ENCODE measurements at places on chromosomes 16 and 17.

- DNase-seq: no peak
Observed at GRCh38 chr17:49592263-49592662, 16.6 kb downstream of the NXPH3 start.

DNA sequence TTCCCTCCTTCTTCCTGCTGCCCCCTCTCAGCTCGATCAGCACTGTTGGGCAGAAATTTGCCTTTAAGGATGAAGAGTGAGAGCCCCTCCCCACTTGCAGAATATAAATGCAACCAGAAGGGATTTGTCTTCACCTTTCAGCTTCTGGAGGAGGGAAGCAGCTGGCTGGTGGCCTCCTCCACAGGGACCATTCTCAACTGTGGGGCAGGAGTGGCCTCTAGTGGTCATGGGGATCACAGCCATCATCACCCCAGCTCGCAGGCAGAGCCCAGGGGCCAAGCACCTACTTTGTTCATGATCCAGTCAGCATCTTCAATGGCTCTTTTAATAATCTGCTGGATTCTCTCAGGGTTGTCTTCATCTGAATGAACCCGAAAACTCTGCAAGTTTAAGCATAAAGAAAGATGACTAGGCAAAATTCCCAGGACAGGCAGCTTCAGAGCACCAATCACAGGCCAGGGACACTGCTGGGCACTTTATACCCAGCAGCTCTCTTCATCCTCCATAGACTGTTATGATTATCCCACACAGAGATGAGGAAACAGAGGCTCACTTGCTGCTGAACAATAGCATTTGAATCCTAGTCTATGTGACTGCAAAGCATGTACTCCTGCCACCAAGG is 13.1 kb downstream of the LYRM9 start:
- peak; percentile 22 for DNase-seq

DNA sequence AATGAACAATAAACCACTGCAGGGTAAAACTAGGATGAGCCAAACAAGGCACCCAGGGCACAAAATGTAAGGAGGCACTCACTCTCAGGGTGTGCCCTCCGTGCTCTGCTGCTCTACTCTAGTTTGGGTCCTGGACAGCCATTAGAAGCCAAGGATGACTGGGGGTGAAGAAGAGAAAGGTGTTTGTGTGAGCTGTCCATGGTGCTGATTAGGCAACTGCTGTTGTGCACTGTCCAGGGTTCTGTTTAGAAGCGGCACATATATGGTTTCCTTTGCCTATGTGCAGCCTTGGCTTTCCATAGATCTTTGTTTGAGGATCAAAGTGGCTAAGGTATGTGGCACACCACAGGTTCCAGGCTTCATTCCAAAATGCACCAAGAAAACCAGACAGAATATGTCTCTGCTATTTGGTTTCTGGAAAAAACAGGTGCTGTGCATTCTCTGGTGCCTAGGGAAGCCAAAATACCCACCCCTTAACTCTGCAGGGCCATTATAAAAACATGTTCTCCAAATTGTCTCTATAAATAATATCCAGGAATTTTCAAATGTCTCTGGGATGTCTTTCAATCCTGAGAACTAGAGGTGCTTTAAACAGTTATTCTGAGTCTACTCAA is 123.5 kb downstream of the CBLN1 start:
- DNase-seq: no peak

DNA sequence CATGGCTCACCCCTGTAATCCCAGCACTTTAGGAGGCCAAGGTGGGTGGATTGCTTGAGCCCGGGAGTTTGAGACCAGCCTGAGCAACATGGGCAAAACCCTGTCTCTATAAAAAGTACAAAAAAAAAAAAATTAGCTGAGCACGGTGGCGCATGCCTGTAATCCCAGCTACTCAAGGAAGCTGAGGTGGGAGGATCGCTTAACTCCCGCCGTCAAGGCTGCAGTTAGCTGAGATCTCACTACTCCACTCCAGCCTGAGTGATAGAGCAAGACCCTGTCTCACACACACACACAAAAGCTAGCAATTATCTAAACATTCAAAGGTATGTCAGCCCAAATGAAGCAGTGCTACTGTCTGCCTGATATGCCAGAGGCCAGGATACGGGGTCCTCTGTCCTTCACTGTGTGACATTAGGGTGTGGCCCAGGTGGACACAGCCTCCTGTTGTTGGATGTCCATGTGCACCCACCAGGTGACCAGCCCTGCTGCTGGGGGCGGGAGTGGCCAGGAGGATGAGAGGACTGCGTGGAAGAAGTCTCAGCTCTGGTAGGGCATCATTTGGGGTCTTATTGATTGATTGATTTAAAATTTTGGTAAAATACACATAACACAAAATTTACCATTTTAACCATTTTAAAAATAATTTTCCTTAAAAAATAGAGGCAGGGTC is 3.9 kb downstream of the NLRC3 start:
- no peak for DNase-seq

- DNase-seq: no peak
Observed at GRCh38 chr16:88747588-88748301, 37.3 kb downstream of the PIEZO1 start.

DNA sequence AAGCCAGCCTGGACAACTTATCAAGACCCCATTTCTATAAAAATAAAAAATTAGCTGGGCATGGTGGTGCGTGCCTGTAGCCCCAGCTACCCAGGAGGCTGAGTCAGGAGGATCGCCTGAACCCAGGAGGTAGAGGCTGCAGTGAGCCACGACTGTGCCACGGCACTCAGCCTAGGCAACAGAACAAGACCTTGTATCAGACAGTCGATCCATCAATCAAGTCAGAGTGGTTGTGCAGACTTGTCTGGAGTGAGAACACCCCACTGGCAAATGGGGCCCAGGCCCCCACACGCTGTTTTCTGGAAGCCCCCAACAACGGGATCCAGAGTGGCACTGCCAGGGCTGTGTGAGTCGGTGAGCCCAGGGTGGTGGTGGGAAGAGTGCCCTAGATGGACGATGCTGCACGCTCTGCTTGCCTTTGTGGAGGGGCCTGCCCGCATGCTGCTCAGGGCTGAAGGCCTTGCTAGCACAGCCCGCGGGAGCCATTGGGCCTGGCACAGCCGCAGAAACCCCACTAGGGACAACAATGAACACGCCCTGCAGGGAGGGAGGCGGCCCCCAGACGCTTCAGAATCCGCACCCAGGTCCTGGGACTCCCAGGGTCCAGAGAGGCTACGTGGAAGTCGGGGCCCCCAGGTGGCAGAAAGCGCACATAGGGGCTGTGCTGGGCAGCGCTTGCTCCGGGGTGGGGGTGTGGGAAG is 80.1 kb upstream of the GNG13 start:
- no peak for DNase-seq

- DNase-seq: no peak
Observed at GRCh38 chr16:12680531-12680930, 123.2 kb downstream of the CPPED1 start.

GRCh38 chr16:55189682-55190636 is 134.0 kb upstream of the IRX6 start:
- no peak for DNase-seq

DNA sequence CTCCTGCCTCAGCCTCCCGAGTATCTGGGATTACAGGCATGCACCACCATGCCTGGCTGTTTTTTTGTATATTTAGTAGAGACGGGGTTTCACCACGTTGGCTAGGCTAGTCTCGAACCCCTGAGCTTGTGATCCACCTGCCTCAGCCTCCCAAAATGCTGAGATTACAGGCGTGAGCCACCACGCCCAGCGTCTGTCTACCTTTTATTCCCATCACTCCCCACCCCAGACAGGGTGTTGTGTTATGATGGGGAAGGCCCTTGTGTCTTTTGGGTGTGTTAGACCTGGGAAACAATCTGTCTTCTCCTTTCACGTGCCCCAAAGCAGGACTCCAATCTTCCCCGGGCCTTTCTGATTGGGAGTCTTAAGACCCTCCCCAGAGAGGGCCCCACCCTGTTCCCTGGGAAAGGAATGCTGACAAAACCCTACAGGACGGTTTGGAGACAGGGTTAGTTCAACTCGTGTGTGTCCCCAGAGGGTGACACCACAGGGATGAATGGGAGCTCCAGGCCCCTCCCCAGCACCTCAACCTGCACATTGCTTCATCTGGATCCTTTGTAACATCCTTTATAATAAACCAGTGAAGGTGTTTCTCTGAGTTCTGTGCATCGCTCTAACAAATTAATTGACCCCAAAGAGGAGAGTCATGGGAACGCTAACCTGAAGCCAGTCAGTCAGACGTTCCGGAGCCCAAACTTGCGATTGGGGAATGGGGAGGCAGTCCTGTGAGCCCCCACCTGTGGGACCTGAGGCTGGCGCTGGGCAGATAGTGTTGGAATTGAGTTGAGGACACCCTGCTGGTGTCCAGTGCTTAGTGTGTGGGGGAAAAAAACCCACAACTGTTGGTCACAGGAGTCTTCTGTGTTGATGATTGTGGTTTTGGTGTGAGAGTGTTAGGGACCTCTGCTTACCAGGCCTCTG is 3.2 kb upstream of the ELOB start:
- no peak for DNase-seq

GRCh38 chr17:31386542-31387075 is 4.9 kb upstream of the RAB11FIP4 start:
- no peak for DNase-seq

GRCh38 chr16:76303637-76304314 is 26.6 kb downstream of the CNTNAP4 start:
- no peak for DNase-seq

DNA sequence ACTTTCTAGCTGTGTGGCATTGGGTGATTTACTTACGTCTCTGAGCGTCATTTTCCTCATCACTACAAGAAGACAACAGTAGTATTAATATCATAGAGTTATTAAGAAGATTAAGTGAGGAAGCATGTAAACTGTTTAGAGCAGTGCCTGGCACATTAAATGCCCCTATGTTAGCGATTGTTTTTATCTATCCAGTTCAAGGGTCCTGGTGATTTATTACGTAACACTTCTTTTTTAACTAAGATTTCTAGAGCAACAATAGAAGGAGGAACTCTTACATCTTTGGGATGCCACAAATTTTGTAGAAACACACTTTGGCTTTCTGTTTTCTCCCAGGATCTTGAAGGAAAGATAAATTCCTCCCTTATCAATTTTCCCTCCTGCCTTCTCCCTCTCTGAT is 3.3 kb upstream of the GAS7 start:
- no peak for DNase-seq

GRCh38 chr16:86919578-86920305 is 341.4 kb downstream of the FOXL1 start:
- DNase-seq: no peak

DNA sequence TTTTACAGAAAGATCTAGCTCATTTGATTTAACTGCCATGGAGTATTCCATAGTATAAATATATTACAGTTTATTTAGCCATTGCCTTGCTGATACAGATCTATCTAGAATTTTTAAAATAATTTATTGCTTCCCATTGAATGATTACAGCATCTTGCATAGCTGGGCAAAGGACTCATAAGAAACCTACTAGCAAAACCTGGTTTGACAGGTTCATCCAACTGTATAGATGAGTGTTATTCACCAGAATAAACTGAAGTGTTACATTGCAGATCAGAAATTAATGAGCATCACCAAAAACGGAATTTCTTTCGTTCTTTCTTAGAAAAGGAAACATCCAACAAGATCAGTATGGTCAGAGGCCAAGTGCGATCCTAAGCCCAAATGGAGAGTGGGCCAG is 202.2 kb upstream of the CACNG5 start:
- no peak for DNase-seq

DNA sequence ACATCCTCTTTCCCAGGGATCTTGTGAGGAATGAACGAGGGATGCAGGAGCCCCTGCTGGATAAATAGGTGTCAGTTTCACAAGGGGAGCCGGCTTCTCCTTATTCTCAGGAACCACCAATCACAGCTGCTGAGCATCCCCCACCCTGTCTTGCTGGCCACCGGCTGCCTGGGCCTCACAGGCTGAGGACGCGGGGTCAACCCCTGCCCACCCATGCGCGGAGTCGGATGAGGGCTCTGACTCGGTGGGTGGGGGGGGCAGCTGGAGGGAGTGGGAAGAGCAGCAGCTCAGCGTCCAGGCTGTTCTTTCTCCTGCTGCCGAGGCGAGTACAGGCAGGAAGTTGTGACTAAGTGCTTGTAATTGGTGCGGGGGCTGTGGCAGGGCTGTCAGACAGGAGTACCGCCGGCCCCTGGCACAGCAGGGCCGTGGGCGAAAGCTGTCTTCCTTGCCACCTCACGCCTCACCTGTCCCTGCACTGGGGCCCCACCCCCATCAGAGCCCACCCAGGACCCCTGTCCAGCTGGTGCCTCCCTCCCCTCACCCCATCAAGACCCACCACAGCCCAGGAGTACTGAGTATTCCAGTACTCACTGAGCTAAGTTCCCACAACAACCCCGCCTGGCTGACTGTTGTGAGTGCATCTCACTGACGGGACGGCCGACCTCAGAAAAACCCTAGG is 11.0 kb upstream of the DPEP1 start:
- DNase-seq: peak; percentile 30

GRCh38 chr17:58956997-58957724 is 149.5 kb downstream of the TRIM37 start:
- DNase-seq: no peak

DNA sequence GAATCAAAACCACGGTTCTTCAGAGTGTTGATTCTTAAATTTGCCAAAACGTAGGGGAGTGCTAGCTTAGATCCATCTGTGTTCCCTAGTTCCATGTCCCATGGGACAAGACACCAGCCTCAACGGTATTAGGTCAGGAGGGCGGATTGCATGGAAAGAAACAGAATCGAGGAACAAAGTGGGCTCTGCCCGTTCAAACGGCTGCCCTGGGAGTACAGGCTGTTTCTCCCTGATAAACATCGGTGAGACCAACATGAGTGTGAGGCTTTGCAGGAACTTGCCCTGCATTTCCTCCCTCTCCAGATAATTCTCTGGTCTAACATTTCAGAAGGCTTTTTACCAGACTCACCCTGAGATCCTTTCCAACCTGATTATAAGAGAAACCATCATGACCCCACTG is 82.2 kb downstream of the MRM3 start:
- no peak for DNase-seq

DNA sequence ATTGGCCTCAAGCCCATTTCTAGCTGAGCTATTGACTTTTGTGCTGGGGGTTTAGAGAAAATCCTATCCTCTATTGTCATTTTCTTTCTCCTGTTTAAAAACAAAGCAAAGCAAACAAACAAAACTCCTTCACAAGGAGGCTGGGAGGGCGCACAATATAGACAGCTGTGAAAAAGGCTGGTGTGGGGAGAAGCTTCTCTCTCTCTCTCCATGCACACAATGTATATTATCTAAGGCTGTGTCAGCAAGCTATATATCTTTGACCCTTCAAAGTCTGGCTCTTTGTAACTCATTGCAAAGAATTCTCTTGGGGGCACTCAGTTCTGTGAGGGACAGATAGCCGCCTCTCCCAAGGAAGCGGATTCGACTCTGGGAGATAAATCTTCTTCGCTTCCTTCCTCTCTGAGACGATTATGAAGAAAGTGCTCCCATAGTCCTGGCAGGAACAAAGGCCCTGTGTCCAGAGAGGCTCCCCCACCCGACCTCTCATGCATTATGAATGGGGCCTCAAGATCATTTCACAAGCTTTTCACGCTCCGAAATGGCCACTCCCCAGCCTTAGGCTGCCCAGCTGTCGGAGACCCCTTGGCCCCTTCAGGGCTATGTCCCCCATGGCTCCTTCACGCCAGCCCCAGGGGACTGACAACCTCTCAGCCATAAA is 33.2 kb upstream of the MEAK7 start:
- no peak for DNase-seq

GRCh38 chr17:52157603-52158449 is 688 bp downstream of the CA10 start:
- no peak for DNase-seq

GRCh38 chr16:30096105-30096861 is at the start of gene YPEL3:
YPEL3 (minus strand) TSS chr16:30096213; CDS start chr16:30095482, 731 bp downstream.
- peak; percentile 79 for DNase-seq
